NCI-H2029 treated with DMSO at 0.1 percent for 48 hours (cell line): ENCODE measurements at places on chromosomes 12 and 14.

DNA sequence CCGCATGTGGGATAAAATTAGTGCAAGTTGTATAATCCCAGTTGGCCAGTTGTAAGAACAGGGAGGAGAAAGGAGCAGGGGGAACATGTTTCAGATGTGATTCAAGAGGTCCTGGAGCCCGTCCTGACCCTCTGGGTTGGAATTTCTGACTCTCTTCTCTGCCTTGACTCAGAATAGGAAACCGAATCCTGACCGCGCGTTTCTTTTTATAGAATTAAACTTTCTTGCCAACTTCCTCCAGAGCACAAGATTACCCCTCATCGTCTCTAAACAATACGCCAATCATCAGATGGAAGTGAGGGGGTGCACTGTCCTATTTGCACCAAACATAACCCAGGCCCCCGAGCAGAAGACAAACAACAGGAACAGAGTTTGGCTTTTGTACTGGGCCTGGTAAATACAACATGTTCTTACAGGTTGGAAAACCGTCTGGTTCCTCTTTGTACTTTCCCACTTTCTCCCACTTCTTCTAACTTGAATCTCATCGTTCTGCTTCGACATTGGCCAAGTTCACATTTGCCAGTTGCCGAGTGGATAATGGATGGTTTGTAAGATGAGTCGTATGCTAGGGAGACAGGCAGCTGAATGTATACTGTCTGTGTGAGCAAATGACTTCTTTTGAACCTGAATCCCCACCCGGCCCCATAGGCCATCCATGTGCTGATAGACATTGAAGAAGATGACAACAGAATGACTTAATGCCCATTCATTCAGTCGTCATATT is 42.6 kb upstream of the MED13L start:
- DNase-seq = no peak

DNA sequence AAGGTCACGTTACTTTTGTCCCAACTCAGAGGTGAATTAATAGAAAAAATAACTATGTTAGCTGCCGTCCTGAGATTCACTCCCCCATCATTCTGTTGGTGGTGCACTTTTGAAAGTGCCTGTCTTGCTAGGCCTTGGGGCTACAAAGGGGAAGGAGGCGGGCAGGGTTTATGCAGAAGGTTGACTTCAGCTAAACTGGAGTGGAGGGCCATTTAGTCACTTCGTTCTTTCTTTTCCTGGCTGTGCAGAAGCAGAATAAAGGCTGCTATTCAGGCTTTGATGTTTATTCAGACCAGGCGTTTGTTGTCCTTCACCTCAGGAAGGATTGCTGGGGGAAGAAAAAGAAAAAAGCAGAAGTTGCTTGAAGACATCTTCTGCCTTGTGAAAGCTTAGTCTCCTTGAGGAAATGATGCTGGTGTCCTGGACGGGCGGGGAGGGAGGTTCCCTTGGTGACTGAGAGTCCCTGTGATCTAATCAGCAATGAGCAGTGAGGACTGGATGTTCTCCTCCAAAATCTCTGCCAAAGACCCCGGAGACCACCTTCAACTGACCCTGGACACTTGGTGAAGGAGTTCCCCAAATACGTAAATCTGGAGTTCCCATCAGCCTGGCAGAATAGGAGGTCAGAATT is 4.0 kb downstream of the GLT1D1 start:
- DNase-seq = no peak

DNA sequence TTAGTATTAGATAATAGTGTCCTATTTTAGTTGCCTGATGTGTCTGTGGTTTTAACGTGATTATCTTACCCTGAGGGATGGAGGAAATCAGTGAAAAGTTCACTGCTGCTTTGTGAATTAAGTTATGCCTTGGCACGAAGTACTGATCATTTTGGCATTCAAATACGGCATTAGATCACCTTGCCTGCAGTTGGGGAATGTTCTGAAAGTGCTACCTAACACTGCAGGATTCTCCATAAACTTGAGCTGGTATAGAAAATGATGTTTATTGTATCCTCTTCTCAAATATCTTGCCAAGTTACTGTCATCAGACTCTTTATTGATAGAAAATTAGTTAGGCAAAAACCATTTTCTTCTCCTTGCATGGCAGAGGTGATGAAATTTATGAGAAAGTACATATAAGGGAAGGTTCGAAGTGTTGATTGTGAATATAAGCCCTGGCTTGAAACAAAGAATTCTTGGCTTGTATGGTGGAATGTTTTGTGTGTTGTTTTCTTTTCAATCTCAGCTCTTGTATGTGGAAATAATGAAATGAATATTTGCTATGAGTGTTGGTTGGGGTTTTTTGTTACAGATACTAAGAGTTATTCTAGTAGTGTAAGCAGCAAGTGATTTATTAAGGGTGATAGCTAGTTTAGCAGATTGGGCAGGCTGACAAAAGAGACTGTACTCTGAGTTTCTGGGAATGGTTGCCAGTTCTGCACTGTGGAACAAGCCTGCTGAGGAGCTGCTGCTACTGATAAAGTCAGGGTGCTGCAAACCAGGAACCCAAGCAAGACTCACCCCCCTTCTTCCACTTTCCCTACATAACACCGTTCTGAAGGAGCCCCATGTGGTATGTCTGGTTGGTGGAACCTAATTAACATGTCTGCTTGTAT is 448.3 kb downstream of the PCNX1 start:
- DNase-seq = no peak

GRCh38 chr12:308511-308910 is 45.9 kb upstream of the SLC6A13 start:
- no peak for DNase-seq

- DNase-seq = no peak
Observed at GRCh38 chr14:100382106-100382455, 58.9 kb downstream of the SLC25A47 start.

- peak; percentile 41 for DNase-seq
Observed at GRCh38 chr14:56133547-56133946, 15.3 kb downstream of the PELI2 start.

GRCh38 chr12:64180951-64181350 is 41.1 kb downstream of the KICS2 start:
- no peak for DNase-seq
